ENCODE measurements at places on chromosomes 2 and 18.

DNA sequence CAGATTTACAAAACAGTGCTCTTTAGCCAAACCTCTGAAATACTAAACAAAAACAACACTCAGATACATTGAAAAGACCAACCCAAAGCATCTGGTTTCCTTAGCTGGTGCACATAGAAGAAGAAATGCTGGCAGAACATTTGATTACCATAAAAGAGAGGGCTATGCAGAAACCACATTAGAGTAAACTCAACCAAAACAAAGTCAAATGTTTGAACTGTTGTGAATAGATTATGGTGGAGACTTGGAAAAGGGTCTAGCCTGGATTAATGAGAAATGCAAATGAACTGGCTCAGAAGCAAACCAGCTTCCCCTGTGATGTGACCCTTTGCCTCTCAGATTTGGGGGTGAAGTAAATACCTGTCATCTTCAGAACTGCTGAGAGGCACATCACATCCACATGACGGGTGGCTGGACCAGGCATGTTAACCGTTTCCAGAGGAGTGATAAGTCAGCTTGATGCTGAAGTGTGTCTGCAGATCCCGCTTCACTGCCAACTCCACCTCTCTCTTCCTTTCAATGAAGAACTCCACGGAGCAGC, 153.0 kb downstream of the NRP2 start:
- no peak for DNase-seq

GRCh38 chr2:64052463-64053241, 33.4 kb upstream of the VPS54 start:
- no peak for DNase-seq

DNA sequence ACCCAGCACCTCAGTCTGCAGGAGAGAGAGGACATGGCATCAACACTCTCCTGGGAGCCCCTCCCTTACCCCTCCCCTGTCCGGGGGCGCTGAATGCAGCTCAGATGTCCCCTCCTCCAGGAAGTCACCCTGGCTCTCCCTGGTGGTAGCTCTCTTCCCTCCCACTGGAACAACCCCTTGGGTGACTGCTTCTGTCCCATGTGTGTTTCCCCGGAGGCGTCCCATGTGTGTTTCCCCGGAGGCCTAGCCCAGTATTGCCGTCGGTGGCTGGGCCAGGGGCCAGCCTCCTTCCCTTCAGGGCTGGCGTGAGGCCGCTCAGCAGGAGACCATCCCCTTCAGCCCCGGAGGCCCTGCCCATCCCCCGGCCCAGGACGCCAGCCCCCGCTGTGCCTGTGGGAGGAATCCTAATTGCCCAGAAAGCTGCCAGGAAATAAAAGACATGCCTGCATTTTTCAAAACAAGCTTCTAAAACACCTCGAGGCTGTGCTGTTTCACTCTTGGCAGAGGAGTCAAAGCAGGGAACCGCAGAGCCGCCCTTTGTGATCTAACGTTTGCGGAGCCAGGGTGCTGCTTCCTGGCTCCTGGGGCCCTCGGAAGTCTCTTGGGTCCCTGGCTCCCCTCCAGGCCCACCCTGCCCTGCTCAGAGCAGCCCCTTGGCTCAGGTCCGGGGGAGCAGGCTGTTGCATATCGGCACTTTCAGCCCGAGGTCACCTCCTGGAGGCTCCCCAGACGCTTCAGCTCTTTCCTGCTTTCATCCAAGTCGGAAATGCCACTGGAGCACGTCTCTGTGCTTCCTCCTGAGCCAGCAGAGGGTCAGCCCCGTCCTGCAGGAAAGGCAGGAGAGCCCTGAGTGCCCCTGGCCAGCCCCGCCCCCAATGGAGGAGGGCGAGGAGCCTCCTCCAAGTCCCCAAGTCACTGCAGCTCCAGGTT, 11.4 kb downstream of the SNED1 start:
- no peak for DNase-seq

- DNase-seq = no peak
Measured at GRCh38 chr2:224894356-224894755, 147.9 kb downstream of the DOCK10 start.

DNA sequence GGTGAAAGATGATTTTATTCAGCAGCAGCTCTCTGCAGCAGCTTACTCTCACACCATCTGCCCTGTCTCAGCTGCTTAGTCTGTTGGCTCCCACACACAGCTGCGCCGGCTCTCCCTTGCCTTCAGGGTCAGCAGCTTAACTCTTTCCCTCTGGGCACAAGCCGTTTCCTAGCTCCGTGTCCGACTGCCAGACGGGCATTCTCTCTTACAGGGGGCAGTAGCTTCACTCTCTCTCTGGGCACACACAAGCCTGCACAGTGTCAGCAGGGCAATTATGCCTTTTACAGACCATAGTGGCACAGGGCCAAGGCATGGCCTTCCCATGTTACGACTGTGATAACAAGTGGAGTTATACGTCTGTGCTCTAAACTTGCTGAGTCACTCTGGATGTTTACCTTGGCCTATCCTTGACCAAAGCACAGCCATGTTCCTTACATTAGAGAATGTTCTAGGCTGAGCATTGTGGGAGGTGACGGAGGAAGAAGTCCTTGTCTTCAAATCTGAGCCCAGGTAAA, 31.7 kb downstream of the PCARE start:
- DNase-seq = no peak

DNA sequence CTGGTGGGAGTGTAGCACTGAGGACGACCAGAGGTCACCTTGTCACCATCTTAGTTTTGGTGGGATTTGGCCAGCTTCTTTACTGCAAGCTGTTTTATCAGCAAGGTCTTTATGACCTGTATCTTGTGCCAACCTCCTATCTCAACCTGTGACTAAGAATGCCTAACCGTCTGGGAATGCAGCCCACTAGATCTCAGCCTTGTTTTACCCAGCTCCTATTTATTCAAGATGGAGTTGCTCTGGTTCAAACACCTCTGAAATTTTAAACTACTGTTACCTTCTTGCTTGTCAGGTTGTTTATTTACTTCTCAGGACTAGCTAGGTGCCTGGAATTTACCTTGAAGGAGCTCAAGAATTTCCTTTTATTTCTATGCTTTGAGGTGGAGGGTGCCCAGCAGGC, 9.5 kb upstream of the KCNG3 start:
- DNase-seq = no peak

- DNase-seq = no peak
Measured at GRCh38 chr2:110948027-110948674, 172.6 kb upstream of the BCL2L11 start.

DNA sequence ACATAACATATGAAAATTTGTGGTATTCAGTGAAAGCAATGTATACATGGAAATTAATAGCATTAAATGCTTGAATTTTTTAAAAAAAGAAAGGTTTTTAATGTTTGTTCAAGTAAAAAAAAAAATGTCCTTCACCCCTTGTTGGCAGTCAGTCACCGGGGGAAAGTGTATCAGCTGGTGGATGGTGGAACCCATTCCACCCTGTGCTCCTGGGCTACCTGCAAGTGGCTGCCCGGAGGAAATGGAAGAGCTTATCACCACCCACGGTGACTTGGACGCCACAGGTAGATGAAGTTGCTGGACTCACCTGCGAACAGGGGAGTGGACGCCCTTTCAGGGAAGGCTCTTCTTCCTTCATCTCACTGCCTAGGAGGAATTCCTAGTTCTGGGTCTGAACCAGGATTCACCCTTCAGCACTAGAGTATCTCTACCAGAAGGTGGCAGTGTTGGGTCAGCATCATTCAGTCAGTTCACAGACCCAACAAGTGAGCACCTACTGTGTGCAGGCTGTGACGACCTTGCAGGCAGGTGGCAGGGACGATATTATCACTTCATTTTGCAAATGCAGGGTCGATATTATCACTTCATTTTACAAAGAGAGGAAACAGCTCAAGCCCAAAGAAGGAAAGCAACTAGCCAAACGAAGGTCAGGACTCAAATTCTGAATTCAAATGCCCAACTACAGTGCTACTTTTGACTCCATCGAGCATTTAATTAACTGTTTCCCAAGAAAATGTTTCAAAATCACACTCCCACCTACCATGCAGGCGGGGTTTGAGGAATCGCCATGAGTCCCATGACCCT, 35.8 kb downstream of the CIB4 start:
- DNase-seq = no peak

- DNase-seq = peak; percentile 68
Measured at GRCh38 chr18:43277164-43277600, at the start of gene SYT4. Gene SYT4 (minus strand): TSS chr18:43277490. CDS start chr18:43277281, 209 bp downstream.

DNA sequence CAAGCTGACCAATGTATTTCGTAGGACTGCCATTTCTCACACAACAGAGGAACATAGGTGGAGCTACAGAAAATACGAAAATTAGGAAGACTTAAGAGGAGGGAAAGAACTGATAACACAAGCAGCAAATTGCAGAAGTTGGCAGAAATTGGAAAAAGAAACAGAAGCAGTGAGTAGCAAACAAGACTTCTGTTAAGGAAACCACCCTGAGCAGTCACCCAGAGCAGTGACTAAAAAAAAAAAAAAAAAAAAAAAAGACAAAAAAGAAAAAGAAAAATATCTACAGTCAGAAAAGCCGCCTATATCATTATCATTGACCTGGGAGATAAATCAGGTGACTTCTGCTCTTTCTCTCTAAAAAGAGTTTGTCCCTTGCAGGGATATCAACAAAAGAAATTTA, 21.4 kb downstream of the STK17B start:
- no peak for DNase-seq

GRCh38 chr2:51103205-51103604, 71.3 kb upstream of the NRXN1 start:
- DNase-seq = no peak

- no peak for DNase-seq
Measured at GRCh38 chr2:11578986-11579774, 45.3 kb downstream of the GREB1 start.

DNA sequence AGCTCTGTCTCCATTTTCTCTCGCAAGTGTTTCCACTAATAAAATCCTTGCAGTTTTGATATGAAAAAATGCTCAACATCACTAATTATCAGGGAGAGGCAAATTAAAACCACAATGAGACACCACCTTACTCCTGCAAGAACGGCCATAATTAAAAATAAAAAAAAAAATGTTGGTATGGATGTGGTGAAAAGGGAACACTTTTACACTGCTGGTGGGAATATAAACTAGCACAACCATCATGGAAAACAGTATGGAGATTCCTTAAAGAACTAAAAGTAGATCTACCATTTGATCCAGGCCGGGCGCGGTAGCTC, 49.8 kb upstream of the GREB1L start:
- DNase-seq = no peak

GRCh38 chr18:40866968-40867367, 1088.1 kb upstream of the PIK3C3 start:
- DNase-seq = no peak

DNA sequence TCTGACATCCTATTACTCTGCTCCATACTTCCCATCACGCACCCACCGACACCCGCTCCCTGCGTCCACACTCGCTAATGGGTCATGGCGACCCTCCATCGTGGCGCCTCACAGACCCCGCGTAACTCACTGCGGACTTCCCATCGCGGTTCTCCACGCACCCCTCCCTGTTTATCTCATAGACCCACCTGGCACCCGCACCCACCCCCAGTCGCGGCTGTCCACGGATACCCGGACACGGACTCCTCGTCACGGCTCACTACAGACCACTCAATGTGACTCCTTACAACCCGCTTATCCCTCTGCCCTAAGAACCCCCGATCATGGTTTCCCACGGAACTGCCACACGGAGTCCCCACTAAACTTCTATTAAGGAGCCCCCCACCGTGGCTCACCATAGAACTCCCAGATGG, 458 bp downstream of the CXXC1 start:
- DNase-seq = no peak

GRCh38 chr2:218821605-218822211, 9.9 kb downstream of the PRKAG3 start:
- no peak for DNase-seq

DNA sequence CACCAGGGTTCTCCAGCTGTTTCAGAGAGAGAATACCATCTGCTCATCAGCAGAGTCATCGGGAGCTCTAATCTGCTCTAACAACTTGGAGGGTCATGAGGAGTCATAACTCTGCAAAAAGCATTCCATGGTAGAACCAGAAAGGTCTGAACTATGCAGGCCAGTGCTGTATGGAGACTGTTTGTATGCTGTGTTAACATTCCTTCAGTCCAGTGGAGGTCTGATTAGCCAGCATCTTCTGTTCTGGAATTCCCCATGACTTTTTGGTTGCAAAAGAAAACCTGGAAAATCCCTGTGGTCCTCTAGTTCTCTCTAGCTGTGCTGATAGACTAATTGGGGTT, 9.4 kb upstream of the ITGB6 start:
- no peak for DNase-seq

GRCh38 chr2:181857483-181857882, 34.0 kb upstream of the ITPRID2 start:
- no peak for DNase-seq

DNA sequence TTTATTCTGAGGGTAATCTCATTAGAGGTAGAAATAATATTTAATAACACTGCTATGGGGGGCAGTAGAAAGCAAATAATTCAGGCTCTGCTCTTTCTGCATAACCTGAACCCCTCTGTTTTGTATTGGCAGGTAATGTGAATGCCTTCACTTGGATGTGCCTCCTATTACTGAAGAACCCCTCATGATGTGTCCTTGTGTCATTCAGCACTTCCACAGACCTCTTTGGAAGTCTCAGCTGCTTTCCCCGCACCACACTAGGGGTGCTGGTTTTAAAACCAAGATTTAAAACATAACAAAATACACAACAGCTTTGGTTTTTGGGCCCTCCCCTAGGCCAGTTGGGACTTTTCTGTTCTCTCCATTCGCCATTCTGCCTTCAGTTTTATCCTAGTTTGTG, 281.7 kb upstream of the MC4R start:
- no peak for DNase-seq

- DNase-seq = no peak
Measured at GRCh38 chr2:28465148-28465885, 30.5 kb upstream of the PLB1 start.

GRCh38 chr18:3648200-3648599, 198.2 kb downstream of the TGIF1 start:
- DNase-seq = no peak

All from hypothalamus (tissue), 51 donors.